ENCODE measurements at places on chromosomes 7 and 10.

GRCh38 chr10:125112697-125113494 is 47.5 kb downstream of the CTBP2 start:
- DNase-seq: no peak

GRCh38 chr7:42468471-42468870 is 231.5 kb upstream of the GLI3 start:
- DNase-seq: no peak

- no peak for DNase-seq
Observed at GRCh38 chr7:108836256-108836655, 266.6 kb downstream of the DNAJB9 start.

DNA sequence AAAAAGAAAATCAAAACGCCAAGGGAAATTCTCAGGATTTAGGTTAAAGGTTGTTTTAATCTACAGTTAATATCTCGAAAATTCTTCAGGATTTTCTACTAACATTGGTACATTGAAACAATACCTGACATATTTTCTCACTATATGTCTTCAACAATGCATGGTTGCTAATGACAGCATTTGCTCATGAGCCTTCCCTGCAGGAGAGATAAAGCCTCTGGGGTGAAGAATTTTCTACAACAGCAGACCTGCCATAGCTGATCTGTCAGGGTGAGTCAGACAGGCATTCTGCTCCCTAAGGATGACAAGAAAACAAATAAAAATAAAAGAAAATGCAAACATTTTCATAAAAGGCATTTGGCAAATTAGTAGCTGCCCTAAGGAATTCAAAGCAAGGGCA is 11.7 kb upstream of the GPR37 start:
- no peak for DNase-seq

DNA sequence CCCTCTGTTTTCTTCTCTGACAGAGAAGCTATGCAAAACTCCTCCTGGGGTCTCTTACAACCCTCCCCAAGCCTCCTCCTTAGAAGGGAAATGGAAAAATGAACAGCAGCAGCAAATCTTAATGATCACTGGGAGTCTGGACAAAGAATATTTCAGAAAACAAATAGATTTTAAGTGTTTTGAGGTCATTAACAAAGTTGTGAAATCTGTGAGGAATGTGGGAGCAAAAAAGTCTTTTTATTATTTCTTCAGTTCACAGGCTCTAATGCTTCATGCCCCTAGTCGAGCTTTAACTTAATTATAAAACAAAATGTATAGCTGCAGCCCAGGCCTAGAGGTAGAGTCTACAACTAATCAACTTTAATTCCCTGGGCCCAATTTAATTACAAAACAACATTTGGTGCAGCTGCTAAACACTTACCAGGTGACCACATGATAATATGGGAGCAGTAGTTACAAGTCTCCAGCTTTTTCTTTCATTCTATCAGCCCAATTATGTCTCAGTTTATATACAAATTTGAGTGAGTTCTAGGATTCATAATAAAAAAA is 293.2 kb downstream of the THSD7A start:
- DNase-seq: no peak

GRCh38 chr10:128960517-128960916 is 506.5 kb upstream of the MGMT start:
- no peak for DNase-seq

DNA sequence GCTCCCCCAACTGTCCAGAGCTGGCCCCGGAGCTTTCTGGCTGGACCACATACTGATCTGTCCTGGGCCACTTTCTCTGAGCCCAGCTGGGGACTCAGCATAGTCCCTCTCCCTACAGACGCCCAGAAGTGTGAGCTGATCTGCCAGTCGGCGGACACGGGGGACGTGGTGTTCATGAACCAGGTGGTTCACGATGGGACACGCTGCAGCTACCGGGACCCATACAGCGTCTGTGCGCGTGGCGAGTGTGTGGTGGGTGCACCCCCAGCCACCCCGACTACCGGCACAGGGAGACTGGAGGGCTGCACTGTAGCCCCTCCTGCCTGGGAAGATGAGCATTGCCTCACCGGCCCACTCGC is 41.8 kb downstream of the TBATA start:
- no peak for DNase-seq

DNA sequence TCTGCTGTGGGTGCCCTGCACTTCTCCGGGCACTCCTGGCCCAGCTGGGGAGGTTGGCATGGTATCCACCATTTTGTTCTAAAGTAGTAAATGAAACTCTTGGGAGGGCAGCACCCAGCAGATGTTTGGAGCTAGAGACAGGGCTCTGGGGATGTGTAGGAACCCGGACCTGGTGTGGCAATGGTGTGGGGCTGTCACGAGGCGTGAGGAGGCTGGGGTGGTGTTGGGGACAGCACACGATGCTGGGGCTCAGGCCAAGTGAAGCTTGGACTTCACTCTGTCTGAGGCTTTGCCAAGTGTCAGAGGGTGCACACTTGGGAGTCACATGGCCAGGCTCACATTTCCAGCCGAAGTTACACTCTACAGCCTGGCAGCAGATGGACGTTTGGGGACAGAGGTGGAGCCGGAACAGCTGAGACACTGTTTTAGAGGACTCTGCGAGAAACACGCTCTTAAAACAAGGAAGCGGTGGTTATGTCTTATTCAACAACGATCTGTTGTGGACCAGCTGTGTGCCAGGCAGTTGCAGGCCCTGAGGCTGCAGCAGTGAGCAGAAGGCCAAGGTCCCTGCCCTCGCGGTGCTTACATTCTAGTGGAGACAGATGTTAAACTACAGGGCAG is 118.2 kb downstream of the CUX1 start:
- DNase-seq: no peak

GRCh38 chr10:77195101-77195500 is 442.5 kb downstream of the KCNMA1 start:
- no peak for DNase-seq

DNA sequence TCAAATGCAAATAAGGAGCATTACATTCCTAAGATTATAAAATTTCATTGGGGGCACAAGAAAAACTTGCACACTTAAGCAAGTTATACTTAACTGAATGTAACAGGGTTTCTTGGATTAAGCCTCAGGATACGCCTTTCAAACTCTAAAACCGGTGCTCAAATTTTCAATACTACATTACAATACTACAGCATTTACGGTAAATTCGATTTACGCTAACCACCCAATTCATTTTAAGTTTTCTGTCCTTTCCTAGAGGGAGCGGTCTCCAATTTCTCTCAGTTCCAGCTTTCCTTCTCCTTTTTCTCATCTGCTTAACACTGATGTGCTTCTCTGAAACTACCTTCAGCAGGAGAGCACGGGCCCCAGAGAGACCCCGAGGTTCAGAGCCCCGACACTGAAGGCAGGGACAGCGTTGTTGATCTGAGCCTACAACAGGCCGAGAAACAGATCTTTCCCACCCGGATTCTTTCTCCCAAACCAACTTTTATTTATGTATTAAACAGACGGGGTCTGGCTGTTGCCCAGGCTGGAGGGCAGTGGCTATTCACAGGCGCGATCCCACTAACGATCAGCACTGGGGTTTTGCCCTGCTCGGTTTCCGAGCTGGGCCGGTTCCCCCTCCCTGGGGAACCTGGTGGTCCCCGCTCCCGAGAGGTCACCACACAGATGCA is 798 bp downstream of the ZNF425 start:
- DNase-seq: no peak

DNA sequence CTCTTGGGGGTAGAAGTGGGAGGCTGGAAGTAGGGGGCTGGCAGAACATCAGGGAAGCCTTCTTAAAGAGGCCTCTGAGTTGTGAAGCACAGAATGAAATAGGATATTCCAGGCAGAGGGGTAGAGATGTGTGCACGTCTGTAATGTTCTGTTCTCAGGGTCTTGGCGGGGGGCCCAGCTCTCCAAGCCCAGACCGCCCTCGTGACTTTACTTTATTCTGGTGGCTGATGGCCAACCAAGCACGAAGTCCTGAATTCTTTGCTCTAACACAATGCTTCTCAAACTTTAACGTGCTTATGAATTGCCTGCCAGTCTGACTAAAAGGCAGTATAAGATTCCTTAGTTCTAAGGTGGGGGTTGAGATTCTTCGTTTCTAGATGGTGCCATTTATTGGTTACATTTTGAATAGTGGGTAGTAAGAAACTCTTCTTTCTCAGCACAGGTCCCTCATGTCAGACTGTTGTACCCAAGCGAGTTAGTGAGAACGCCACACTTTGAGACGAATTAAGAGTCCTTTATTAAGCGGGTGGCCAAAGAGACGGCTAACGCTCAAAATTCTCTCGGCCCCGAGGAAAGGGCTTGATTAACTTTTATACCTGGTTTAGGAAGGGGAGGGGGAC is 8.2 kb downstream of the PRXL2A start:
- no peak for DNase-seq

GRCh38 chr10:3059974-3060373 is 7.4 kb upstream of the PFKP start:
- no peak for DNase-seq

- DNase-seq: no peak
Observed at GRCh38 chr10:79102498-79102874, 33.7 kb downstream of the ZMIZ1 start.

DNA sequence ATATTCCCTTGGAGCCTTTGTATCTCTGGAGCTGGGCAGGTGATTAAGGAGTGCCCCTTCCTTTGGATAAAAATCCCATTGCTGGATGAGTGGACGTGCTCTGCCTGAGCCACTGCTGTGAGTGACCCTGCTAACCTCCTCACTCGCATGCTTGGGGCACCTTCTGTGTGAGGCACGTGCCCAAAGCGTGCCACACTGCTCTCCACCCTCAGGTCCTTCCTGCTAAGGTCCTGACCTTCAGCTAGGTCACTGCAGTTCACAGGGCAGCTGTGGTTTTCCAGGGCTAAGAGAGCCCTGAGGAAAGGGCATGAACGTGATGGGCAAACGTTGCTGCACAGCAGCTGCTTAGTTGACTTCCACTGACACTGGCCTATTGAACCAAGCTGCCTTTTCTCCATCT is 204.4 kb upstream of the COBL start:
- no peak for DNase-seq

Data from iPS DF 6.9 (cell line).